ENCODE measurements at places on chromosomes 2 and 18.

GRCh38 chr2:181682795-181683517, 2.6 kb upstream of the NEUROD1 start:
- DNase-seq: no peak

- DNase-seq: no peak
Measured at GRCh38 chr2:106804161-106804560, 81.8 kb downstream of the ST6GAL2 start.

DNA sequence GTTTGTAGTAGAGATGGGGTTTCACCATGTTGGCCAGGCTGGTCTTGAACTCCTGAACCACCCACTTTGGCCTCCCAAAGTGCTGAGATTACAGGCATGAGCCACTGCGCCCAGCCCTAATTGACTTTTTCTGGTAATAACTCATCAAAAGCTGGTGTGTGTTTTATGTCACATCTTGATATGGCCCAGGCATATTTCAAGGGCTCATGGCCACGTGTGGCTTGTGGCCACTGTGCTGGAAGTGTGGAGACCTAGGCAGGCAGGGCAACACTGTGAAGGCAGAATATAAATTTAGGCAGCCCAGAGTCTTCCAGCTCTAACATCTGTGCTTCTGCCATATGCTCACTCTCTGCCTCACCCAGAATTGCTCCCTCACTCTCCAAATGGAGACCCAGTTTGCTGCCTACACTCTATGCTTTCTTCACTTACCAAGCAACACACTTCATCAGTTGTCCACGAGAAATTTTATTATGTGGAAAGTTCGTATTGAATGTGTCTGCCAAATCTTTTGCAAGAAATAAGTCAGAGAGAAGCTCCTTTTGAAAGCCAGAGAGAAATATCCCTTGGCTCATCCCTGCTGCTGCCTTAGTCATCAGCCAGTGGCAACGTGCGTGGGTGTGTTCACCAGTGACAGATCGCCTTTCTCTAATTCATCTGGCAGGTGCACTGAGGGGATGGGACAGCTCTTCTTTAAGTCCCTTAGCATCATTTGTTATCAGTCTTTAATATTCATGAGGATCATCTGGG, 129.4 kb upstream of the CXCR4 start:
- DNase-seq: no peak

GRCh38 chr2:100043891-100044255, 98.5 kb downstream of the AFF3 start:
- no peak for DNase-seq

- DNase-seq: no peak
Measured at GRCh38 chr2:177633910-177634294, 241.3 kb downstream of the AGPS start.

DNA sequence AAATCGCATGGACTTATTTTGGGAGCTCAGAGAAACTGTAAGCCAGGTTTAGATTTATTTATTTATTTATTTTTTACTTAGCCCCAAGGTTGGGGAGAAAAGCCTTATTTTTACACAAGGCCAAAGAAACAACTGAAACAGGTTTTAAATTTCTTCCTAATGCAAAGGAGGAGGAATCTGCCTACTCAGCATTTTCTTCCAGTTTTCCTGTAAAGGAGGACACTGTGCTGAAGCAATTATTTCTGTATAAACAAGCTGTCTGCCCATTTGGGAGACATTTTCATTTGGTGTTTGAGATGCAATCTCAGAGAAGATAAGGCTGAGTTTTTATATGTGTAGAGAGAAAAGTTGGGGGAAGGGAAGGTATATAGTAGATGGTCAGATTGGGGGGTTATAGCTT, 125.0 kb downstream of the ETAA1 start:
- no peak for DNase-seq

DNA sequence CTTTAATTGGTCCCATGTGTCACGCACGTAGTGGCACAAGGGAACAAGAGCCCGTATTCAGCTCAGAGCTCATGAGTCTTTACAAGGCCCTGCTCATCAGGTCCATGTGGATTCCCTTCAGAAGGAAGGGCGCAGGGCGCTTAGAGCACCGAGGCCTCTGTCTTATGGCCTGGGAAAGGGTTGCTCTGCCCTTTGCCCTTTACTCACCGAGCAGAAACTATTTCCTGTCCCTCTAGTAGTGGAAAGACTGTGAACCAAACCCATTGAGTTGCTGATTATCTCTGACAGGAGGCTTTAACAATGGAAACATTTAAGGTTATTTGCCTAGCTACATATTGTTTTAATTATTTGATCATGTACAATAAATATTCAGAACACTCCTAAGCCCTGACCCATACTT, 102.0 kb upstream of the ACAA2 start:
- DNase-seq: no peak

- no peak for DNase-seq
Measured at GRCh38 chr2:85760371-85760770, 6.6 kb downstream of the ATOH8 start.

- DNase-seq: no peak
Measured at GRCh38 chr2:236715491-236715961, 145.9 kb downstream of the ACKR3 start.

DNA sequence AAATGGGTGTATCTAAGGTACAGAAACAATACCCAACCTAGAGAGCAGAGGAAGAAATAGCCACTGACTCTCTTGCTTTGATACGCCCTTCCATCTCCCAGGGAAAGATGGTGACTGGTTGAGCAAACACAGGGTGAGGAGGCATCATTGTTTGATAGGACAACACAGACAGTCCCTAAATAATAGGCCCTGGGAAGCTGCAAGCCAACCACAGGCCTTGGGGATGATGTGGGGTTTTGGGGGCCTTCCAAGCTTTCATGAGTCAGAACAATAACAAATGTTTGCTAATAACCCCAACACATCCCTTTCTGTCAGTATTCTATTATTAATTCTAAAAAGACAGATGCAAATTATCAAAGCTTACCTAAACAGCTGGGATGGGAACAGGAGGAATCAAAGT, 9.8 kb downstream of the LGALSL start:
- no peak for DNase-seq

GRCh38 chr2:132430895-132431294, 14.3 kb downstream of the GPR39 start:
- DNase-seq: no peak

DNA sequence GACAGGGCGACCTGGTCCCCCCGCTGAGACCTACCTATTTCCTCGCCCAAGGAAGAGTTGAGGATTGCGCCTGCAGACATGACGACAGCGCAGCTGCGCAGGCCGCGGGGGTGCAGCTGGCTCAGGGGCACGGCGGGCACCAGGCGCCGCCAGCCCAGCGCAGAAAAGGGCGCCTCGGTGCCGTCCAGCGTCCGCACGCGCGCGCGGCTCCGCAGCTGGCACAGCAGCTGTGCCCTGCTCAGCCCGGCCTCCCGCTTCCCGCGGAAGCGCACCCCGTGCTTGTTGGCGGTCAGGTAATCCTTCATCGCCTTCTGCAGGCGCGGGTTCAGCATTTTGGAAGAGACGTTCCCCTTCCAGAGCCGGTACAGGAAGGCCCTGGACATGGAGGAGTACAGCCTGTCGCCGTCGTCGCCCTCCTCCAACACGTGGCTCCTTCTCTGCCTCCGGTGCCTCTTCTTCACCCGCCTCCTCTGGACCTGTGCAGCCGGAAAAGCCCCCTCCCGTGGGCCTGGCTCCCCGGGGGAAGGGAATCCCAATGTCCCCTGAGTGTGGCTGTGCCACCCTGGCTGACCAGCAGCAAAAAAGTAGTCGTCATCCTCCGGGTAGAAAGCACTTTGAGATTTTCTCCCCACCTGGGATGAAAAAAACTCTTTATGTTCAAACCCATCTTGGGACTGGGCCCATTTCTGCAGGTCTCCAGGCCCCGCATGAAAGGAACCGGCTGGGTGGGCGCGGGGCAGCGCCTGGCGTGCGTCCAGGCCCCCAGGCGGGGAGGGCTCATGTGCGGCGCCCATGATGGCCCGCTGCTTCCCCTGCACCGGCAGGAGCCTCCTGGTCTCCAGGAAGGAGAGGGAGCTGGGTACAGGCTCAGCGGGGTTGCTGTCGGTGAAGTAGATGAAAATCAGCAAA, 42.7 kb downstream of the ST6GAL2 start:
- no peak for DNase-seq

GRCh38 chr2:220228310-220229006, 601.0 kb downstream of the SLC4A3 start:
- no peak for DNase-seq
